ENCODE measurements at places on chromosomes 4 and X. TPM values are rescaled to one million over a fixed set of nuclear protein-coding genes. Genes with fewer than 3 reads are reported as not detected.

The TNMD gene
- total RNA-seq, result not detected

The HTN1 gene
- total RNA-seq, result not detected

GRCh38 chr4:138858419-138858818 is 157.2 kb upstream of the NOCT start:
- DNase-seq, result no peak

GRCh38 chr4:146165840-146166239 is 9.7 kb upstream of the LSM6 start:
- DNase-seq, result no peak

DNA sequence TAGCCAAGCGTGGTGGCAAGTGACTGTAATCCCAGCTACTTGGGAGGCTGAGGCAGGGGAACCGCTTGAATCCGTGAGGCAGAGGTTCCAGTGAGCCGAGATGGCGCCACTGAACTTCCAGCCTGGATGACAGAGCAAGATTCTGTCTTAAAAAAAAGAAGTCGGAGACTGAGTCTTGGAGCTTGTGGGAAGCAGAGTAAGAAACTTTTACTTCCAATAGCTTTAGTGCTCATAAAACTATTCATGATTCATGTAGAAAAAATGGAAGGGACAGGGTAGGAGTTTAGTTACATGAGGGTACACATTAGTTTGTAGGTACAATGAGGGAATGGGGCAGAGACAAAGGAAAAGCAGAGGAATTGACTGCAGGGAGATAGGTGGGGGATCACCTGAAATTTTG is 19.3 kb downstream of the RAP2C start:
- no peak for DNase-seq

Measured in naive thymus-derived CD8-positive, alpha-beta T cell (primary cell).